ENCODE measurements at places on chromosomes 3 and 15.

GRCh38 chr15:31537770-31538592 lies 211.3 kb downstream of the KLF13 start:
- no peak for DNase-seq

- no peak for DNase-seq
Observed at GRCh38 chr15:69320977-69321554, 22.4 kb downstream of the PAQR5 start.

DNA sequence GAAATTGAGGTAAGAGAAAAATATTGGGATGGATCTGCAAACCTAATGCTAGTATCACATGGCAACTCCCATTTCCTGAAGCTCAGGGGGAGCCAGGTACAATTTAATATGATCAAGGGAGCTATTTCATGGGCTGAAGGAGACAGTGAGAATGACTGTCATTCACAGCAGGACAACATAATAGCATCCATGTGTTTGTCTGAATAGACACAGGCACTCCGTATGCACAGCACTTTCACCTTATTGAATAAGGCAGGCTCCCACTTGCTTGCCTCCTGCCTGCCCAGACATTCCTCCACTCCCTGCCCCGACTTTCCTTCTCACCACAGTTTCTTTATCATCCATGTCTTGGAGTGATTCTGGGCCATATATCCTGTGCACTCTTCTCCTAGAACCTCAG lies 156.6 kb upstream of the SLC24A5 start:
- DNase-seq, result no peak

DNA sequence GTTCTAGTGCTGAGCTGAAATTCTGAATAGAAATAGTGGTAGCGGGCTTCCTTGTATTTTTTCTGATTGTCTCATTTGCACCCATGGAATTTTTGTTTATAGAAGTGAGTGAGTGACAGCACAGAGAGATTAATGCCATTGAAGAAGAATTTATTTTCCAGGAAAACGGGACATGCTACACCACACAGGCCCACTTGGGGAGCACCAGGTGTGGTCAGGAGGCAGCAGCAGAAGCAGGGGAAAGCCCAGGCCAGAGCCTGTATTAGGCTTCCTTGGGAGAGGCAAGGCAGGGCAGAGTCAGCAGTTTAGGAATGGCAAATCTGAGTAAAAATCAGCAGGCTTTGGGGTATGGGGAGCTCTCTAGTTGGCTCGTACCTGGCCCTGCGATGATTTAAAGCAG lies 88.4 kb upstream of the ATP11B start:
- no peak for DNase-seq

DNA sequence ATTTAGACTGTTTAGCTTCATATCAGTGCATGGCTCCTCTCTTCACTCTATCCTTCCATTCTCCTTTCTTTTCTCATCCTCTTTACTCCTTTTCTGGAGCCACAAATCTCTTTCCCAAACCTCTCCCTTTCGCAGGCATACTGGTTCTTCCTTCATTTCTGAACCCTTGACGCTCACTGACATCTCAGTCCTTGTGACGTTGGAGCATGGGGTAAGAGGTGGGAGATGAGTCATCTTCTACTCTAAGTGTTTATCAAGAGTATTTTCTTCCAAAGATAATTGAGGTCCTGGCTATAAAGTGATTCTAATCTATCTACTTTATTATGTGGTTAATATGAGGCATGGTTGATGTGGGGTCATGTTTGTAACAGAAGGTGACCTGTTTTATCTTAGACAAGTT lies 414.2 kb downstream of the AGBL1 start:
- no peak for DNase-seq
